ENCODE measurements at places on chromosomes 6 and 20. TPM values are rescaled to one million over a fixed set of nuclear protein-coding genes. Genes with fewer than 3 reads are reported as not detected.

The CASS4 gene
- polyA plus RNA-seq, result 65.8 TPM

The TCP11 gene
- polyA plus RNA-seq, result 0.16 TPM

The BPIFB1 gene
- not detected for polyA plus RNA-seq

The TP53INP2 gene
- 10.0 TPM for polyA plus RNA-seq

The RSPO3 gene
- polyA plus RNA-seq, result 0.85 TPM

The TRIM31 gene
- polyA plus RNA-seq, result not detected

The KCNK15 gene
- 2.2 TPM for polyA plus RNA-seq

The ADGB gene
- not detected for polyA plus RNA-seq

- no peak for DNase-seq
These were observed 300.1 kb downstream of the PHF3 start for GRCh38 chr6:63935732-63936131.

GRCh38 chr6:4435981-4436445 lies 300.6 kb upstream of the ECI2 start:
- DNase-seq, result no peak

GRCh38 chr6:96826865-96827264 lies 10.4 kb downstream of the GPR63 start:
- no peak for DNase-seq

DNA sequence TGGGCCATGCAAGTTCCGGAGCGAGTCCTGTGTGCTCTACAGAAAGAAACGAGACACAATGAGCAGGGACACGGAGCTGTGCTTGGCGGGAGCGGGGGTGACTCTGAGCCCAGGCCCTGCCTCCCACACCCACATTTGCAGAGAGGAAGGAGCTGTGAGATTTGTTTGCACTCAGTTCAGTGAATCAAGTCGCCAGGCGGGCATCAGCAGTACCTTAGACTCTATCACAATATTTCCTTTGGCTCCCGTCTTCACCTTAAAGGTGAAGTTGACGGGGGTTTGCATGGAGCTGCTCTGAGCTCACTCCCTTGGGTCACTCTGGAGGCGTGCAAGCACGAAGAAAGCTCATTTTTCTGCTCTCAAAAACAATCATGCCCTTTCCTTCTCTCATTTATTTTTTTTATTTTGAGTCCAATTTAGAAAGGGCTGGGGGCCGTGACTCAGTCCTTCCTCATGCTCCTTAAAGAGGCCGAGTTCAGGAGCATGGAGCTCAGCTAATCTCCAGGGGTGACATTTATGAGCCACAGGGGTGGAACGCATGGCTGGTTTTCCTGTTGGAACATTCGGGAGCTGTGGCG lies 188.2 kb downstream of the NFATC2 start:
- DNase-seq, result peak; percentile 88

GRCh38 chr20:45060294-45060693 lies 40.6 kb downstream of the KCNS1 start:
- DNase-seq, result no peak

- no peak for DNase-seq
These were observed 135.5 kb downstream of the CLIC5 start for GRCh38 chr6:45880159-45880558.

DNA sequence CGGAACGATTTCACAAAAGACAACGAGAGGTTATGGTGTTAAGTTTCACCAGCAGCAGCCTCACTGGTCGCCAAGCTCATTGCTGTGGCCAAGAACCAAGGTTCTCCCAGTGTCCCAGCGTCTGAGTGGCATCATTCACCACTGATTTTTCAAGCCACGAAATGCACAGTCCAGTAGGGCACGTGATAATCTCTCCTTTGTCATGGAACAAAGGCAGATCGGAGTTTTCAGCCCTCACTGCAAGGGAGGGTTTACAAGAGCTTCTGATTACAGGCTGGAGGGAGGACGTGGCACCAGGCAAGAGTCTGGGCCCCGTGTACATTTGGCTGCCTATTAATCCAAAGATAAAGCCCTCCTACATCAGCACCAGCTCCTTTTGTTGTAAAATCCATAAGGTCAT lies 2.0 kb downstream of the CD24 start:
- DNase-seq, result peak; percentile 31

GRCh38 chr6:70257768-70258273 lies 45.1 kb downstream of the COL9A1 start:
- no peak for DNase-seq

GRCh38 chr20:3014662-3015061 lies 28.8 kb upstream of the GNRH2 start:
- DNase-seq, result no peak

- no peak for DNase-seq
These were observed 188.8 kb upstream of the KHDRBS2 start for GRCh38 chr6:62474793-62475192.
